Stimulated activated CD4-positive, alpha-beta T cell treated with anti-CD3 and anti-CD28 coated beads, TNF-alpha, amount 100 ng/mL, for 48 hours (primary cell): ENCODE measurements at places on chromosomes 3 and 15.

- DNase-seq, result no peak
Observed at GRCh38 chr3:183576487-183577107, 21.1 kb upstream of the KLHL6 start.

GRCh38 chr3:89358281-89358680 lies 250.9 kb downstream of the EPHA3 start:
- DNase-seq, result no peak

DNA sequence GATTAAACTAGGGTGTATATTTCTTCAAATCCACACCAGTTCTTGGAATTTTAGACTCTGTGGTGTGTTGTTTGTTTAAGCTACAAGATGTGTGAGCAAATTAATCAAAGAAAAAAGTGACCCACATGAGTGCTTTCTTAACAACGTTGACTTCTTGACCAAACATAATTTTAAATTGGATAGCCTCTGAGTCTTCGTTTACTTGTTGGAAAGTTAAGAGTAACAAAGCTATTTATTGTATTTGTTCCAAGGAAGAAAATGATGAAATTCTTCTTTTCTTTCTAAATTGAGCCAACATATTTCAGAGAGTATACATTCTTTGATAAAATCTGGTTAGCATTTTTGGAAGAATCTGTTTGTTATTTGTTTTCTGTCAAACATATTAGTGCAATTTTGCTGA lies 99.9 kb upstream of the IGSF10 start:
- no peak for DNase-seq

DNA sequence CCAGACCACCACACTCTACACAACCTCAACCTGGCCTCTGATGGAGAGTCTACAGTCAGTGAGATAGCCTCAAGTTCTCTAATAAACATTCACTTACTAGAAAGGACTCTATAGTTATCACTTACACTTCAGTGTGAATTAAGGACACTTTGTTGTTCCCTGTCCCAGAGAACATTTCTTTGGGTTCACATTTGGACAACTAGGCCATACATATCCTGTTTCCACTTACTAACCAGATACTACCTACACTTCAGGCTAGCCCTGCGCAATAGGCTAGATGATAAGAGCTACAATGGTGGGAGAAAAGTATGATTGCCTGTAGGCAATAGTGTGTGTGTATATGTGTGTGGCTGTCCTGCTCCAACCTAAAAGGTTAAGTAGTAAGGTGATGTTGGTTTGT lies 72.7 kb downstream of the TP63 start:
- no peak for DNase-seq

DNA sequence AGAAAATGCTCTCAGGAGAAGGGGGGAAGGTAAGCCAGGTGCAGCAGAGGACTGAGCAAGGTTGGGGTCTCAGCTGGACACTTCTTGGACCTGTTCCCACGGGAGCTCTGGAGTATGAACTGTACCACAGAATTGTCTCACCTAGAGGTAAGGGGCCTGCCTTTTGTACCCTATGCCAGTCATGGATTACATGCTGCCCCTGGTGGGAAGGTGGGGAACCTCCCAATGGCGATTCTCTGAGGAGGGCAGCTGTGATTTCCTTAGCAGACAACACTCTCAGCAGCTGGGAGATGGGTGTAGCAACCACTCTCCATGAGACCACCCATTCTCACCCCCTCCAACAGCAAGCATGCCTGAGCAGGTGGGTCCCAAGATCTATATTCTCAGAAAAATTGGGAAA lies 329.4 kb upstream of the CTNNB1 start:
- no peak for DNase-seq

- DNase-seq, result no peak
Observed at GRCh38 chr3:133455960-133456359, 56.1 kb downstream of the BFSP2 start.

GRCh38 chr15:93278006-93278405 lies 189.0 kb upstream of the RGMA start:
- DNase-seq, result no peak

GRCh38 chr3:19947549-19948225 lies 790 bp downstream of the RAB5A start:
- peak; percentile 32 for DNase-seq

GRCh38 chr15:35546511-35547381 lies 781 bp upstream of the DPH6 start:
- no peak for DNase-seq

- DNase-seq, result no peak
Observed at GRCh38 chr3:147945968-147946519, 536.9 kb downstream of the ZIC1 start.

DNA sequence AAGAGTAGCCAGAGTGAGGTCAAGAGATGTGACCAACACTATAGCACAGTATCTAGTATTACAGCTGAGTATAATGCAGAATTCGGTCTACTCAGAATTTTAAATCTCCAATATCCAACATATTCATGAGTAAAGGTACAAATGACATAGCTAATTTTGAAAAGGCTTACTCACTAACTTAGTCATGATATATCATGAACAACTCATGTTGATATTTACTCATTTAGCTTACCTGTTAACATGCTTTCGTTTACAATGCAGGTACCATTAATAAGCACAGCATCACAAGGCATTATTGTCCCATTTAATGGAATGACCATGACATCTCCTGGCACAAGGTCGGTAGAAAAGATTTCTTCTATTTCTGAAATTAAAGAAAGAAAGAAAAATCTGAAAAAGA lies 36.9 kb downstream of the ATP13A3 start:
- DNase-seq, result no peak

DNA sequence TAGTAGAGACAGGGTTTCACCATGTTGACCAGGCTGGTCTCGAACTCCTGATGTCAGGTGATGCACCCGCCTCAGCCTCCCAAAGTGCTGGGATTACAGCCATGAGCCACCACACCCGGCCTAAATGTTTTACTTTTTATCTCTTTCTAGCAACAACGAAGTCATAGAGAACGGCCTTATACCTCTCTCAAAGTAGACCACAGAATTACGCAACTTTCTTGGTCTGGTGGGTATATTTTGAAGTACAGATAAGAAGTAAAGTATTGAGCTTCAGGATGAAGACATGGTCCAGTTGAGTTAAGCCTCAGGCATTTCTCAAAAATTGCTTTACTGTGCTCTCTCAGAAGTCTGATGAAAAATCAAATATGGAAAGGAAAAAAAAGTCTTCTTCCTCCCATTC lies 30.6 kb downstream of the FAM240A start:
- DNase-seq, result no peak

DNA sequence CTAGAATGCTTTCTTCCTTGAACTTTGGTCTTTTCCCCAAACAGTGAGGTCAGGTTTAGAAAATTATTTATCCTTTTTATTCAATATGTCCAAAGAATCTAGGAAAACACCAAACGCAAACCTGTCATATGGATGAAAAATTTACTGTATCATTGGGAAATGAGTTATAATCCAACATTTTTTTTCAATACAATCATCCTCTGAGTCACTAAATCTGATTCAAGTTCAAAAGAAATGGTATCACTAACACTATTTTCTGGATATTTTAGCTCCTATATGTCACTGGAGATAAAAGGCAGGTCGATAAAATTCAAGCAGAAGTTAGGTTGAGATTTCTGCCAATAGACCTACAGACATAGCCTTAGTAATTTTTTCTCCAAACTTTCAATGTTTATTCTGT lies 591.6 kb upstream of the AGTR1 start:
- DNase-seq, result no peak

DNA sequence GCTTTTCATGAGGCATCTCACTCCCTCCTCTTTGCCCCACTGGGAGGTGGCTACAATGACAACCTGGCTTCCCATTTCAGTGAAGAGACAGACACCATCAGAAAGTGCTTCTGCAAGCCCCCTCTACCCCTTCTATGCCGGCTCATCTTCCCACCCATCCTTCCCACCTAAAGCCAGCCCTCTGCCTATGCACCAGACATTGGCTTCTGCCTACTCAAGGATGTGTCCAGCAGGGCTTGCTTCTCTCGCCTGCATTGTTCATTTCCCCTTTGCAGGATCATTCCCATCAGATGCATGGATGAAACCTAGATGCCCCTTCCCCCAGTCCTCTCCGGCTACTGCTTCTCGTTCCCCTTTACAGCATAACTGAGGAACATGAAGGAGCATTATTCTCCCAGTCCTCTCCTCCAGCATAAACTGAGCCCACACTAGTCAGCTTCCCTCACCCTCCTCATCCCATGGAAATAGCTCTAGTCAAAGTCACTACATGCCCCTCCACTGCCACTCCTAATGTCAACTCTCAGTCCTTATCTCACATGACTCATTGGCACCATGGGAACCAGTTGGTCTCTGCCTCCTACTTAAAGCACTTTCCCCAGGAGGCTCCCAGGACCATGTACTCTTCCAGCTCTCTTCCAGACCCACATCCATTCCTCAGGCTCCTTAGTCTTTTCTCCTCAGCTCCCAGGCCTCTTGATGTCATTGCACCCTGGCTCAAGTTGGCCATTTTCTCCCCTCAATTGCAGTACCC lies 47.9 kb downstream of the TM2D3 start:
- DNase-seq, result no peak

DNA sequence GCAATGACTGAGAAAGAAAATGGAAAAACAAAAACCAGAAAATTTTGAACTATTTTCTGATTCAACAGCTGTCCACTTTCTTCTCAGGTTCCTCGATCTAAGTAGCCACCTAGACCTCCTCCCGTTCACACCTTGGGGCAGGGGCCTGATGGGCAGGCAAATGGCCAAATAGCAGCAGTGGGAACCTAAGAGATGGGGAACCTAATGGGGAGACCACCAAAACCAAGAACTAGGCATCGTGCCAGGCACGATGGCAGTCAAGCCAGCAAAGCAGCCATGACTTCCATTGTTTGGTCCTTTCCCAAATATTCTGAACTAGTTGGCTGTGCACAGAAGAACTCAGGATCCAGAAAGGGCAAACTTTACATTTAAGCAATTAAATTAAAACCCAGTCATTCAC lies 57.1 kb downstream of the CAPN7 start:
- DNase-seq, result no peak

DNA sequence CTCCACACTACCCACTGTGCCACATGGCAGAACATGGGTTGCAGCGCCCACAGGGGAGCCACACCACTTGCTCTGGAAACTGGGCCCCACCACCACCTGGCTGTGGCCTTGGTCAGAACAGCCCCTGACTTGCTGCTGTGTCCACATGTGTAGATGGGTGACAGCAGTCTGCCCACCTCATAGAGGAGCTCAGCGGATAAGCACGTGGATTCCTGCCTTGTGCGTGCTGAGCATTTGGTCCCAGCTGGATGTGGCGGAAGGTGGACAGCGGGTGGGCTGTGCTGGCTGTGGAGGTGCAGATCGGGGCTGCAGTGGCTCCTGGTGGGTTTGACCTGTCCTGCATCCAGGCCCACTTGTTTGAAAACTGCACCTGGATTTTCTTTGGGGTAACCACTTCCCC lies 6.0 kb upstream of the PLXNA1 start:
- DNase-seq, result no peak
